ENCODE measurements at places on chromosomes 16 and 17.

DNA sequence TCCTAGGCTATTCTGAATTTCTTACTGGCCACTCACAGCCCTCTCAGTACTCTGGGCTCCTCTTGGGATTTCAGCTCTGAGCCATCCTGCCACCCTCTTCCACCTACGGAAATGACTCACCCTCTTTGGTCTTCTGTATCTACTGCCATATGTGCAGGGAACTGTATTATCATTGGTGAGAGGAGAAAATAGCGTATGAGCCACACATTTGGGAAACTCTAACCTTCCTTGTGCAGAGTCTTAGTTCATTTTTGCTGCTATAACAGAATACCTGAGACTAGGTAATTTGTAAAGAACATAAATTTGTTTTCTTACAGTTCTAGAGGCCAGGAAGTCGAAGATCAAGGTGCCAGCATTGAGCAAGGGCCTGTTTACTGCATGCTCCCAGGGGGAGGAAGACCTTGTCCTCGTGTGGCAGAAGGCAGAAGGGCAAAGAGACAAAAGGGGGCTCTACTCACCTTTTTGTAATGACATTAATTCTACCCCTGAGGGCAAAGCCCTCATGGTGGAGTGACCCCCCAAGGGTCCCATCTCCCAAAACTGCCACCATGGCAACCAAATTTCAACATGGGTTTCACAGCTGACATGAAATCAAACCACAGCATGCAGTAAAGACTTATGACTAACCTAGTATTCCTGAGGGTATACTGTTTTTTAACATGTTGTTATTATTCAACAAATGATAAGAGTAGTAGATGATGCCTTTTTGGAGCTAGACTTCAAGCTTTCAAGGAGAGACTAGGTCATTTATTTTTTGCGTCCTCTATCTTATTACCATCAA, 191.8 kb downstream of the PRKCA start:
- DNase-seq = no peak

DNA sequence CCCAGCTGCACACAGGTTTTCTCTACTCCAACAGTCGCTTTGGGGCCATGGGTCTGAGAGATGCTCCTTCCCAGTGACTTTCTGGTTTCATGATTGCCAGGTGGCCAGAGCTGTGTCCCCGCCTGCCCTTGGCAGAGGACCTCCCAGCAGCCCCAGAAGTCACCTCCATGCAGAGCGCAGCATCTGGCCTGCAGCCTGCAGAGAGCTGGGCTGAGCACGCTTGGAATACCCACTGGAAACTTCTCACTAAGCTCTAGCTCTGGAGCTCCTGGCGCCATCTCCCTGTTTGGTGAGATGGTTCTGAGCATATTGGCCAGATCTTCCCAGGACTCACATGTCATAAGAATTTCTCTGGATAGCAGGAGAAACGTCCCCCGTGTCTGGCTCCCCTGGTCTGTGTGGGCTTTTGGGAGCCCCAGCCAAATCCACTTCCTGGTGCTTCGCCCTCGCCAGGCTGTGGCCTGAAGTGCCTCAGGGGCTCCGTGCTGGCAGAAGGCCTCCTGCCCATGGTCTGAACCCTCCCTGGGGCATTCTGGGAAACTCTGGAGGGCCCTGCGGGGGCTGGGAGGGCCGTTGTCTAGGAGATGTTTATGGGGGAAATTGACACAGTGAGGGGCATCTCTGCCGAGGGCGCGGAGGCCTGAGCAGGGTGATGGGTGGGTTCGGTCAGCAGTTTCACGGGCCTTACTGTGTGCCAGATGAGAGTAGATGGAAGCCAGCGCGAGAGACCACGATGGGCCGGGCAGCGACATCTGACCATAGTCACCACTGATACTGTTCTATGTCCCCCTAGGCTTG, 73.2 kb upstream of the CIBAR2 start:
- DNase-seq = no peak

DNA sequence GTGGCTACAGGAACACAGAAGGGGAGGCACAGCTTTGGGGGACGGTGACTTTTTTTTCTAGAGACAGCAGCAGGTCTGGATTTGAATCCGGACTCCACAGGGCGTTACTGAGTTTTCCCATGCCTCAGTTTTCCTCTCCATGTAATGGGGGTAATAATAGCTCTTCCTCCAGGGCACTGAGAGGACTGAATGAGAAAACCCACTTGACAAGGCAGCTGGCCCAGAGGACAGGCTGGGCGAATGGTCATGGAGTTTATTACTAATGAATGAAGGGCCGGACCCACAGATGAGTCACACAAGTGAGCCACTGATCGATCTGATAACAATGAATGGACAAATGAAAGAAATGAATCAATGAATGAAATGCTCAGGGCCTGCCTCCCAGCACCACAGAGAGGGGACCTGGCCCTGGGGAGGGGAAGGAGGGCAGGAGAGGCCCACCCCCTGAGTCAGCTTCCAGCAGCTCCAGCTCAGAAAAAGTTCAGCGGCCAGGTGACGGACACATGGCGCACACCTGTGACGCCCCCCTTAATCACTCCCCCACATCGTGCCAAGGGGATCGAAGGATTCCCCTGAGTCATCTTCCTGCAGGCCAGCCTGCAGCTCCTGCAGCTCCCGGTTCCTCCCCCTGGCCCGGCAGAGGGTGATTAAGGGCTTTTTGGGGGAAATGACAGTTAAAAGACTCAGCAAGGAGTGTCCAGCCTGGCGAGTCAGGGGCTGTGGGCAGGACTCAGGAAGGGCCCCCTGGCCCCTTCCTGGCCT, 54.3 kb downstream of the SOCS1 start:
- DNase-seq = no peak

GRCh38 chr16:81457326-81458133, 12.9 kb downstream of the CMIP start:
- no peak for DNase-seq

- DNase-seq = peak; percentile 56
Observed at GRCh38 chr16:1182316-1182671, 29.4 kb downstream of the CACNA1H start.

GRCh38 chr17:77476931-77477805, 336.4 kb downstream of the SEC14L1 start:
- DNase-seq = peak; percentile 20
